ENCODE measurements at places on chromosomes 2 and 18. TPM values are rescaled to one million over a fixed set of nuclear protein-coding genes. Genes with fewer than 3 reads are reported as not detected.

Gene RANBP2
- 36.2 TPM for total RNA-seq

Gene SGPP2
- 16.4 TPM for total RNA-seq

Gene PLCL1
- not detected for total RNA-seq

Gene ARHGEF33
- total RNA-seq = 0.14 TPM

Gene SLC5A7
- total RNA-seq = not detected

Gene NT5C1B
- not detected for total RNA-seq

Gene TFPI
- 4.4 TPM for total RNA-seq

Gene TOGARAM2
- not detected for total RNA-seq
